Activated CD8-positive, alpha-beta memory T cell treated with anti-CD3 and anti-CD28 coated beads, Interleukin-2, amount 50 U/mL, for 48 hours (primary cell): ENCODE measurements at places on chromosomes 6 and 20.

GRCh38 chr6:97064578-97064977 is 140.1 kb downstream of the KLHL32 start:
- DNase-seq = no peak

GRCh38 chr6:145814035-145814500 is 527 bp downstream of the FBXO30 start:
- DNase-seq = peak; percentile 65

GRCh38 chr6:109014606-109015005 is 80.0 kb downstream of the SESN1 start:
- DNase-seq = no peak

GRCh38 chr6:87700397-87701343 is 1.4 kb downstream of the AKIRIN2 start:
- DNase-seq = peak; percentile 64

GRCh38 chr20:44908987-44909871 is 631 bp upstream of the PABPC1L start:
- no peak for DNase-seq

DNA sequence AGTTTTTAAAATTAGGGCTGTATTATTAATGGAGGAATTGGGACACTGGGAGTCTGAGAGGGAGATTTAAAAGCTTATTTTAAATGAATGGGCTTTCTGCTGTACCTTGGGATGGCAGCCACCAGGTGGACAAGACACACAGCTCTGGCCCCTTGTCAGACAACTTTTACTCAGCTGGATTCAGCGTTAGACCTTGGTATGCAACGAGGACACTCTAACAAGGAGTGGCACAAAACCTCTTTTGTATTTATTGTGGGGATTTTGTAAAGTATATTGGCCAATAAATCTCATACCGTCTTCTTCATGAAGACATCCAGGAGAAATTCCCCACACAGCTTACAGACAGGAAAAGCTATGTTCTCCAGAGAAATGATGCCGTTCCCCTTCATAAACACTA is 105.7 kb downstream of the LCA5 start:
- no peak for DNase-seq

DNA sequence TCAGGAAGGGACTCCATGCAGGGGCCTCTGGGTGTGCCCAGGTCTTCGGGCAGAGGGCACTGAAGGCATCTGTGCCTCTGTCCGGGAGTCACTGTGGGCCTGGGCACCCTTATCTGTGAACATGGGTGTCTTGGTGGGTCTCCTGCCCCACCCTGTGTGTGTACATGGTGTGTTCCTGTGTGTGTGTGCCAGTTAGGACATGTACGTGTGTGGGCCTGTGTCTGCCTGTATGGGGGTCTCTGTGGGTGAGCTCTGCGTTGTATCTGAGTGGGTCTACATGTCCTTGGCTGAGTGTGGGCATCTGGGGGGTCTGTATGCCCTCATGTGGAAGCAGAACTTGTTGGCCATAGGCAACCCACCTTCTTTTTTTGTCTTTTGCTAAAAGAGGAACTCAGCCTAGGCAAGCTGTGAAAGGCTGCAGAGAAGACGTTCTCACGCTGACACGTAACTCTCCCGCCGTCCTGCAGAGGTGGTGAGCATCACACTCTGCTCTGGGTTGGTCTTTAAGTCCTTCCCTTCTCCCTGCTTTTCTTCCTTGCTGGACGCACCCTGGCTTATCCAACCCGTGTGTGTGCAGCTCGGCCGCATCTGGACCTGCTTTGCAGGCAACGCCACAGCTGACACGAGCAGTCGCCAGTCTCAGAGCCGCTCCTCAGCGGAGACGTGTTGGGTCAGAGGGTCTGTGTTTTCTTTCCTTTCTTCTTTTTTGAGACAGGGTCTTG is 532 bp upstream of the NPBWR2 start:
- peak; percentile 43 for DNase-seq

DNA sequence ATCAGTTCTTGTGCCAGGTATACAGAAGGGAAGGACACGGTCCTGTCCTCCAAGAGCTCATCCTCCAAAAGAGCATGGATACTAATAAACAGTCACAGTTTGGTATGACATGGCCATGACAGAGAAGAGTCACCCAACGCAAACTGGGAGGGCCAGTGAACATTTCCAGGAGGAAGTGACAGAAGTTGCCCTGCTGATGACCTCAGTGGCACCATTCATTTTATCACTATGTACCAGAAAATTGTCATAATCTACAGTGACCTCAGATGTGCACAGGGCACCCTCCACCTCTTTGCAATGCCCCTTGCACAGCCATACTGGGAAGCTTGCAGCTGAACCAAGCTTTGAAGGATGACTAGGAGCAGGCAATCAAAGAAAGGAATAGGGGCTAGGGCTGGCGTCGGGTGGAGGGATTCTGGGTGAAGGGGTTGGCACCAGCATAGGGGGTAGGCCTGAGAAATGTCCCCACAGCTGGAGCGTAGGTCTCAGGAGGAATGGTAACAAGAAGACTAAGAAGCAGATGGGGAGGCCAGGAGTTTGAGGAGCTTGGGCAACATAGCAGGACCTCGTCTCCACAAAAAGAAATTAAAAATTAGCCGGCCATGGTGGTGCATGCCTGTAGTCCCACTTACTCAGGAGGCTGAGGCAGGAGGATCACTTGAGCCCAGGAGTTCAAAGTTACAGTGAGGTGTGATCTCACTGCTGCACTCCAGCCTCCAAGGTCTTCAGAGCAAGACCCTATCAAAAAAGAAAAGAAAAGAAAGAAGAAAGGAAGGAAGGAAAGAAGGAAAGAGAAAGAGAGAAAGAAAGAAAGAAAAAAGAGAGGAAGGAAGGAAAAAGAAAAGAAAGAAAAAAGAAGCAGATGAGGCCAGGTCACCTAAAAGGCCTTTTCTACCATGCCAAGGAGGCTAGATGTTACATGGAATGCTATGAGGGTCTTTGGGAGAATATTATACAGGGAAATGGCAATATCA is 65.3 kb upstream of the SNX9 start:
- DNase-seq = no peak

DNA sequence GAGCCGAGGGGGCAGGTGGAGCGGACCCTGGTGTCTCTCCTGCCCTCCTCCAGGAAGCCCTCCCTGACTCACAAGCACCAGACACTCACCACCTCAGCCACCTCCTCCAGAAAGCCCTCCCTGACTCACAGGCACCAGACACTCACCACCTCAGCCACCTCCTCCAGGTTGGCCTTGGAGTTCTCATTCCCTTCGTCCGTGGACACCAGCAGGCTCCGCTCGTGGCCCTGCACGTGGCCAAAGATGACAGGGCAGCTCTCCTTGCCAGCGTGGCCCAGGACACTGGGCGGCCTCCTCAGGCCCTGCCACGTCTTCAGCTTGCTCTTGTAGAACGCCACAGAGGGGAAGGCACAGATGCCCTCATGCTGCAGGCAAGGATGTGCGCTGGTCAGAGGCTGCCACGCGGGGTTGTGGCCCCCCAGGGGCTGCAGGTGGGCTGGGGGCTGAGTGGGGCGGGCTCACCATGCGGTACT is 6.4 kb downstream of the FNDC11 start:
- DNase-seq = no peak

DNA sequence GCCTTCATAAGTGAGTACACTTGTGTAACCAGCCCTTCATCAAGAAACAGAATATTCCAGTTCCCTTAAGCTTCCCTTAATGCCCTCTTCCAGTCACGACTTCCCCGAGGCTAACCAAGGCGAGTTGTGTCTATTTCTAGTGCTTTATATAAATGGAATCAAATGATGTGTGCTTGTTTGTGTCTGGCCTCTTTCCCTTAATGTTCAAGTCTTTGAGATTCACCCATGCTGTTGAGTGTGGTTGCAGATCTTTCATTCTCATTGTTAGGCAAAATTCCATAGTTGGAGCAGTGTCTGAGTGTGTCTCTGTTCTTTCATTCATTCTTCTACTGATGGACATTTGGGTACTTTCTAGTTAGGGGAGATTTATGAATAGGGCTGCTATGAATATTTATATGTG is 135.0 kb downstream of the CEBPB start:
- no peak for DNase-seq

- no peak for DNase-seq
Observed at GRCh38 chr6:15498640-15499039, 164.2 kb downstream of the DTNBP1 start.

DNA sequence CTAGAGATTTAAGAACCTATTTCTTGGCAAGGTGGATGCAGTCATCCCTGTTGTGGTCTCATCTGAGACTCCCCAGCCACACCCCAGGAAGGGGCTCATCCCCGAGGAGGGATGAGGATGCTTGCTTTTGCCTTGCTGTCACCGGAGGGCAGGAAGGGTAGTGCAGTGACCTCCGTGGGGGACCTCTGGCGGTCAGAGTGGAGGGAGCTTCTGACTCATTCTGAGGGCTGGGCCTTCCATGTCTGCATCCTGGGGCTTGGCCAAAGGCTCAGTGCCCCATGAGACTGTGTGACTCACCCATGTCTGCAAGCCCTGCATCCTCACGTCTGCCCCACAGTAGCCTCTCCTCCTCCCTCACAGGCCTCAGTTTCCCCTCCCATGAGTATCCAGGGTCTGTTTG is 38.7 kb downstream of the UQCC2 start:
- no peak for DNase-seq

DNA sequence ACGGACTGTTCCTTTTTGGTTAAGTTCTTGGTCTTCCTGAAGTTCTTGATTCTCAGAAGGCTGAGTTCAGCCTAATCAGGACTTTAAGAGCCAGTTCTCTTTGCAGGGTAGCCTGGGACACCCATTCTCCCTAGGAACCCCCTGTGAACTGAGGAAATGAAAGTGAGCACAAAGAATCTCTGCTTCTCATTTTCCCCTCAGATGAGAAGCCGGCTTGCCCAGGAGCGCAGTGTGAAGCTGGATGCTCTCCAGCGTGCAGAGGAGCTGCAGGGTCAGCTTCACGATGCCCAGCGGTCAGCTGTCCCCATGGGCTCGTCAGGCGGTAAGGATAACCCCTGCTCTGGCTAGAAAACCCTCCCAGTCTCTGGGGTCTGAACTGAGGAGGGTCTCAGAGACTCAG is 34.0 kb downstream of the CD164 start:
- no peak for DNase-seq

DNA sequence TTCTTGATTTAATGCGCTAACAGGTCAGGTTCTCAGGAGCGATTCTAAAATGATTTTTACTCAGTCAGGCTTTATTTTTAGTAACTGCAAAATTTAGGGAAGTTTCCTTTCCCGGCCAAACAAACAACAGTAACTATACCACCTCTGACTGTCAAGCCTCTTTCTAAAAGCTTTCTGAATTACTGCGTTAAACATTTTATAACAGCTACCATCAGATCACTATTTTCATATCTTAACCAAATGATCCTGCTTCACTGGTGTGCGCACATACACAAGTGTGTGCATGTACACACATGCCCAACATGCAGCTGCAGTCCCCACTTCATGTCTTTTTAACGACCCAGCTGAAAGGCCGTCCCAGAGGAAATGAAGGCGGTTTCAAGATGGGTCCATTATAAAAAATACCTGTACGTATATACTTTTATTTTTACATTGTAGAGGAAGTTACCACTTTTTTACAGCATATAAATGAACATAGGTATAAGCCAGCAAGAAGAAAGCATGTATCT is 25.0 kb downstream of the TMEM242 start:
- DNase-seq = no peak

DNA sequence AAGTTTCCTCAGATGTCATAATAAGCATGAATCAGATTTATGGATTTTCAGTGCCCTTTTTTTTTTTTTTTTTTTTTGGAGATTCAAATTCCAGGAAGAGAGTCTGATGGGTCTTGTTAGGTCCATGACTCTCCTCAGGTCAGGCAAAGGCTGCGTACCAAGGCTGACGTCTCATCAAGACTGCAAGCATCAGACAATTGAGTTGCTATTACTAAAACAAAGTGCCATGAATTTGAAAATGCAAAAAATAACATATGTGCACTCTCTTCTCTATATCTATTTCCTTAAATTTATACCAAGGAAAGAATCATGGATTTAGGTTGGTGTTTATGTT is 134.7 kb downstream of the FAM83B start:
- DNase-seq = no peak

- no peak for DNase-seq
Observed at GRCh38 chr6:61649845-61650244, 636.2 kb downstream of the KHDRBS2 start.

- no peak for DNase-seq
Observed at GRCh38 chr6:15462717-15463525, 199.9 kb downstream of the DTNBP1 start.

DNA sequence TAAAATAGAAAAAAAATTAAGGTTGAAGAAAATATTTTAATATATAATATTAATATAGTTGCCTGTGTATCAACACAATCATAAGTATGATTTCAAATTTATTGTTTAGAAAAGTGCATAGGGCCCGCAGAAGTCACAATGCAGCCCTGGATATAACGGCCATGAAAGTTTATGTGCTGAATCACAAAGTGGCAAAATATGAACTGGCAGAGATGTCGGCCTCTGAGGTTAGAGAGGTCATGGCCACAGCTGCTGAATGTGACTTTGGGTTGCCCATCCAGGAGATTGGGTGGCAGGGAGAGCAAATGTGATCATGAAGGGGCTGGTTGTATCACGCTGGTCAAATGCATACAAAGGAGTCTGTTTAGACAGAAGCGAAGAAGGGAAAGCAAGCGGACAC is 35.7 kb downstream of the COL11A2 start:
- no peak for DNase-seq
